ENCODE measurements at places on chromosomes 11 and 22.

DNA sequence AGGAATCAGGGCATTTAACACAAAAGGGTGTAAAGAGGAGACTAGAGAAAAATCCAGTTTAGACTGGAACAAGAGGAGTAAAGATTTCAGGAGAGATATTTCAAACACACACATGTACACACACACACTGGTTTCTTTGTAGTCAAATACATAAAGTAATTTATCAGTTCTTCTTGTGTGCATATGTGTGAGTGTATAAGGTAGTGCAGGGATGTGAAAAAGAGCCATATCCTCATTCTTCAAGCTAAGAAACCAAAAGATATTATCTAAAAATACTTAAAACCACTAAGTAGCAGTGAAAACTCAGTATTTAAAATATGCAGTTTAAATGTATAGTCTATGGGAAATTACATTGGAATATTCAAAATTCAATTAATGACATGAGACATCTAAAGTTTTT lies 52.5 kb upstream of the CARD18 start:
- DNase-seq: no peak

DNA sequence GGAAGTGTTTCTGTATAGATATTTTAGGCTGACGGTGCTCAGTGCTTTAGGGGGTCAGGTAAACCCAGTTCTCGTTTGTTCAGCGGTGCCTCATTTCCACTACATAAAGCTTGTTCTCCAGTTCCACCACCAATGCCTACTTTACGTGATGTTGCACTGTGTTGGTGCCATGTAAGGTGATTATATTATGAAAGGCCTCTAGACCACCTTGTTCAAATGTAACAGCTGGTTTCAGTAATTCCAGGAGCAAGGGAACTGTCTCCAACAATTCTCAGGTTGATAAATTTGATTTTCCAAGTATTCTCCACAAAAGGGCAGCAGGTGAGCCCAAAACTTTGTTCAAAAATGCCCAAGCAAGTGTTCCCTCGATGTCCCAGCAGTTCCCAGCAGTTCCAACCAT lies 83.7 kb upstream of the SEPTIN5 start:
- DNase-seq: no peak

DNA sequence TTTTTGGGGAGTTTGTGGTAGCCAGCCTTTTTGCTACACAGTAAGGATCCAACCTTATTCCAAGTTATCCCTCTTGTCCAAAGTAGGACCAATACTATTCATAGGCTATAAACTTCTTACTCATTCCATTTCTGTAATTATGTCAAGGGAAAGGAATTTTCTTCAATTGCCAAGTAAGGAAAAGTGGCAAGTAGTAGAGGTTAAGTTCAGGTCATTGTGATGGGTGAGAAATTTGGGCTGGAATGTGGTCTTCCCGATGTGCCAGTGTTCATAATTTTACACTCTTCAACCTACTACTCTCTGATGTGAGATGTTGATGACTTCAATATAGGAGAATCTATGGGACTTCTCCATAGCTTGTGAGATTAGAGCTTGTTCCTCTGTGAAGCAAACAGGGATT lies 648.8 kb downstream of the METTL15 start:
- DNase-seq: no peak

DNA sequence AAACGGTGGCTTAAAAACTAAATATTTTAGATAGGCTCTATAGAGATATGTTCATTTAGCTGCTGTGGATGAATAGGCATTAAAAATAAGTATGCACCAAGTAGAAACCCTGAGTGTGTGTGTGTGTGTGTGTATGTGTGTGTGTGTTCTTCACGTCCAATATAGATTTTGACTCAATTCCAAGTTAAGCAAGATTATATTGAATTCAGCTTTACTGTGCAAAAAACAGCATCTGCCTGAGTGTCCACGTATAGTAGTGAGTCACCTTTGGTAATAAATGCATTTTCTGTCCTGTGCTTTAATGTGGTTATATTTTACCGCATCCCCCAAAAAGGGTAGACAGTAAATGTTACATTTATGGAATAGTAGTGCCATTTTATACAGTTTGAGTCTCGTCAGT lies 71.2 kb downstream of the PDHX start:
- no peak for DNase-seq

DNA sequence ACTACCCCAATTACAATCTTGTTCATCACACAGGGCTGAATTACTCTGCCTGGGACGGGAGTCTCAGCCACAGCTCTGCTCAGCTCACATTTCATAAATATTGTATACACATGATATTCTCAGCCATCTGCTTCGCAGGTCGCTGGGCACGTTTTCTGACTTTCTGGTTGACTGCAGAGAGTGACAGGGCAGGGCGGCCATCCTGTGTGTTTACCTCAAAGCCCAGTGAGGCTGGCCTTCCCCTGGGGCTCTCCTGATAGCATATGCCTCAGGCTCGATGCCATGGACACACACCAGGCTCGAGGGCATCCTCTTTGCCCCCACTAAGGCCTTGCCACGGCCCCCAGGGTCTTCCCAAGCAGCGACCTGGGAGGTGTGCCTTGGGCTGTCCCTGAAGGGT lies 345.0 kb downstream of the CADM1 start:
- no peak for DNase-seq

DNA sequence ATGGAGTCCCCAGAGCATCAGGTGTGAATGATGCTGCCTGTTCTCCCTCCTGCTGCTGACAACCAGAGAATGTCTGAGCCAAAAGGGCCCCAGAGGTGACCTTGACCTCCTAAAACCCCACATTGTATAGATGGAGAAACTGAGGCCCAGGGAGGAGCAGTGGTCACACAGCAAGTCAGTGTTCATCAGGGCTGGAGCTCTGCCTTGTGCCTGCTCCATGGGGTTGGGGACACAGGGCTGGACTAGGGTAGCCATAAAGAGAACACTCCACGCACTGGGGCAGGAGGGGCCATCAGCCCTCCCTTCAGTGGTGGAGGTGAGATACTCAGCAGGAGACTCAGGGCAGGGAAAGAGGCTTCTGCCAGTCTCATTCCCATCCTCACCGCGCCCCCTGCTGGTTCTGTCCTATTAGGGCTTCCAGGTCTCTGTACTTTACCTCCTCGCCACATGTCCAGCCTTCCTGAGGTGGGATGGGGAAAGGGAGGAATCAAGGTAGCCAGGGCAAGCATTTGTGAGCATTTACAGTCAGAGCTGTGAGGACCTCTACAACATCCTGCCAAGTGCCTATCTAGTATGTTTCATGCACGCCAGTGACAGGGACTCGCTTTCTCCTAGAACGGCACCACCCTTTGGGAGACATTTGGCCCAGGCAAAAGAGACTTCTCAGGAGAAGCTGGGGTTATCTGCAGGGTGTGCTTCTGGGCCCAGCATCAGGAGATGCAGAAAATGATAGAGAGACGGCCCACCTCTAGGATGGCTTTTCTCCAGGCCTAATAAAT lies 43.2 kb downstream of the NEU3 start:
- DNase-seq: no peak

DNA sequence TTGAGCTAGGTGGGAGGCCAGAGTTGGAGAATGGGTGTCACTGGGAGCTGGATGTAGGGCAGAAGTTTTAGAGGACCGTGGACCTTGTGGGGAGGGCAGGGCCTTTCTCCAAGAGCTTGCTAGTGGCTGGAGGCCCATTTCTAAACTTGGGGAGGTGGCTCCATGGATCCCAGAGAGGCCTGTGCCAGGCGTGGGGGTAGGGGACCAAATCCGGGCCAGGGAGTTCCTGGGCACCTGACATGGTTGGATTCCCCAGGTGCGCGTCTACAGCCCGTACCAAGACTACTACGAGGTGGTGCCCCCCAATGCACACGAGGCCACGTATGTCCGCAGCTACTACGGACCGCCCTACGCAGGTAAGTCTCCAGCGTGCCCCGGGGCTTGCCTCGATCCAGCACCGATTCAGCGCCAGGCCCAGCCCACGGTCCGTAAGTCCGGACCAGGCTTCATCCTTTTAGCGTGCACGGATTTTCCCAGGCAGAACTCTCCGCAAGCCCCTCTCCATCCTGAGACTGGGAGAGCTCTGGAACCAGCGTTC lies 14.2 kb downstream of the PLEKHB1 start:
- no peak for DNase-seq

- no peak for DNase-seq
These were observed 25.9 kb downstream of the PIWIL4 start for GRCh38 chr11:94593030-94593429.

DNA sequence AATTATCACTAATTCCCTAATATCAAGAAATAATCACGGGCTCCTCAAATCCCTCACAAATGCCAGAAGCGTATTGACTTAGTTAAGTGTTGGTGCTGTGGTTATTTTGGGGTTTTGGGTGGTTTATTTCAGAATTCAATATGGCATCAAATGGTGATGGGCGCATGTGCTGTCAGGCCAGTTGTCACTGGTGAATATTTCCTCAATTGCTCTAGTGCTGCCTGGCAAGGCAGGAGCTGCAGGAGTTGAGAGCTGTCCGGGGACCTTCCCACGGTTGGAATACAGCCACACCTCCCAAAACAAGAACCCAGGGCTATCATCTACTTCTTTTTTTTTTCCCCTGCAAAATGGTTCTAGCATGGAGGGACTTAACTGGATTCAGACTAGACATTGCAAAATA lies 10.3 kb downstream of the IGLL5 start:
- DNase-seq: no peak

DNA sequence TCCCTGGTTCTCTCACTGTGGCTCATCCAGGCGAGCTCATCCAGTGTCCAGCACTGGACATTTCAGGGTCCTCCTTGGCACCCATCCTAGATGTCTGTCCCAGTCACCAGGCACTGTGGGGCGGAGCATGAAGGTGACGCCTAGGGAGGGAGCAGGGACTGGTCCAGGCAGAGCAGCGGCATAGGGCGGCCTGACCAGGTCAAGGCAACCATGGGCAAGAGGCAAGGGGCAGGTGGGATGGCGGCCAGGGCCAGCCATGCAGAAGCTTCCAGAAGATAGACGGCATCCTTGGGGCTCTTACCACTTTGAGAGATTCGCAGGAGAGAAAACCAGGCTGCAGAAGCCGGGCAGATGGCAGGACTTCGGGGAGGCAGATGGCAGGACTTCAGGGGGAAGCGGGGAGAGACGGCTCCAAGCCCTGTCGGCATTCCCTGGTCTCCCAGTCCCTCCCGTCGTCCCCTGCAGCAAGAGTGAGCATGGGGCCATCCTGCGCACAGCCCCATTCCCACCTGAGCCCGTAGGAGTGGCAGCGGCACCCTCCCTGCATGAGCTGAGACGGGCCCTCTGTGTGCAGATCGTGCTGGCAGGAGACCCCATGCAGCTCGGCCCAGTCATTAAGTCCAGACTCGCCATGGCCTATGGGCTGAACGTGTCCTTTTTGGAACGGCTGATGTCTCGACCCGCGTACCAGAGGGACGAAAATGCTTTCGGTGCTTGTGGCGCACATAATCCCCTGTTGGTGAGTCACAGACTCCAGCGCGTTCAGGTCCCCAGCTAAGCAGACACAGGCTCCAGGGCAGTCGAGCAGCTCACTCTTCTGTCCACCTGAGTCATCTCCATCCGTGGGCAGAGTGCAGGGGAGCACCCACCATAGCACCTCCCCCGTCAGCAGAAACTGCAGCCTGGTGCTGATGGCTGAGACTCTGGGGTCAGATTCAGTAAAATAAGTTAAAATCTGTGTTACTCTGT lies 20.1 kb upstream of the PANX2 start:
- no peak for DNase-seq

DNA sequence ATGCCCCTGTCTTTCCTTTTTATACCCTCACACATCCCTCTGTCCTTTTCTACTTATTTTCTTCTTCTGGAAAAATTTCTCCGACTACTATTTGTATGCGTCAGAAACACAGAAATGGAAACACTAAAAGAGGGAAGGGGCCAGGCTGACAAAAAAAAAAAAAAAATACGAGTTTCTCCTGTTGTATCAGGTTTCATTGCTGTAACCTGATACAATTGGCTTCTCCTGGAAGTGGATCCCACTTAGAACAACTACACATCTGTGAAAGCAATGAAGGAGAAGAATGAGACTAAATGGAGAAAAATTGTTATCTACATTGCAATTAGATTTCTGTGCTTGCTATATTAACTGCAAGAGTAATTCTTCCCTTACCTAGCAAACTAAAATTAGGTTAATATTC lies 393.9 kb downstream of the GUCY1A2 start:
- DNase-seq: no peak

GRCh38 chr11:105786741-105787140 lies 176.9 kb downstream of the GRIA4 start:
- no peak for DNase-seq

GRCh38 chr22:23178512-23179254 lies 1.6 kb upstream of the BCR start:
- DNase-seq: no peak

DNA sequence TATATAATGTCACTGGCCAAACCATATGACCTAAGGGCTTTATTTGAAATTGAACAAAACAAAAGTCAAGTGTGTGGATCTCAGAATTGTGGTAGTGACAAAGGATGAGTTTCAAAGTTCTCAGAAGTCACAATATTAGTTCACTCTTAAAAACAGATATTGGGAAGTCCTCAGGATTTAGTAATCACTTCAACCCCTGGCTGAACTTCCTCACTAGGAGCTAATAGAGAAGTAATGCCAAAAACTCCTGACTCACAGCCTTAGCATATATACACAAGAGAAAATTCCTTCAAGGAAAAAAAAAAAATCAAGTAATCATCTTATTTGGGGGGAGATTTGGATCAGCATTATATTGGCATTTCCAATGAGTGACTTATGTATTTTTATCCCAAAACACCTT lies 75.6 kb upstream of the APOA1 start:
- DNase-seq: no peak

DNA sequence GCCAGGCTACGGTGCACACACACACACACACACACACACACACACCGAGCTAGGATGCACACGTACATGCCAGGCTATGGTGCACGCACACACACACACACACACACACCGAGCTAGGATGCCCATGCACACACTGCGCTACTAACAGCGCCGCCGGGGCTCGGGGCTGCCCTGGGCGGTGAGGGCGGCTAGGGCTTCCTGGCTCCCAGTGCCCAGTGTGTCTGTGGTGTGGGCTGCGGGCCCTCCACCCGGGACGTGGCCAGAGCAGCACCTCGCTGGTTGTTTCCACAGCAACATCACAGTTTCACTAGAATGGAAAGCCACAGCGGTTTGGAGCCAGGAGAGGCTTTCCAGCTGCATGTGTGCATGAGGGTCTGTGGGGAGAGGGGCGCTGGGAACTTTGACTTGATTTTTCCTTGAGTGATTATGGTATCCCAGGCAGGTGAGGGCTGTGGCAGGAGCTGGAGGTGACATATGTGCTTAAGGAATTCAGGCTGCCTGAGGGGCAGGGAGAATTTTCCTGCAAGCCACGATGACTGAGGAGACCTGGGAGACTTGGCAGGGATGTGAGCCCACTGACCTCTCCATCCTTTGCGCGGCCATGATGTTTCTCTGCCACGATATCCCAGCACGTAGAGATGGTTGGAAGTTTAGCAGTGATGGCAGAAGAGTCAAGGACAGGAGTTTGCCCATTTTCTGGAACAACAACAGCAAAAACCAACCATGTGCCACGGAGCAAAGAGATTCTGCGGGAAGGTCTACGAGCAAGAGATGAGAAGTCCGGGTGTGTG lies 195.9 kb downstream of the SNX19 start:
- no peak for DNase-seq

DNA sequence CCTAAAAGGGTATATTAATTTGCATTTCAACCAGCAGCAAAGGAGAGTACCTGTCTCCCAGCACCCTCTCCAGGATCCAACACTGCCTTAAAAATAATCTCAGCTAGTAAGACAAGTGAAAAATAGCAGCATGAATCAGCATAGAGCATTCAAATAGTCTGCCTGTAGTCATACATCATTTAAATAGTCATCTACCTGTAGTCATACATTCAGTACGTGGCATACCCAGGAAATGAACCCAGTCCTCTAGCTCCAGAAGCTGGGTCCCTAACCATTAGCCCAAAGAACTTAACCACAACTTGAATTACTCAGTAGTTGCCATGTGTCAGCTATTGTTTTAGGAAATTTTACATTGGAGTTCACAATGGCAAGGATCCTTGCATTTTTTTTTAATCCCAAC lies 9.3 kb downstream of the TENM4 start:
- no peak for DNase-seq

Data from GM12864 (cell line).